ENCODE measurements at places on chromosomes 2 and 18.

GRCh38 chr2:48750128-48750739, 5.3 kb downstream of the LHCGR start:
- DNase-seq: no peak

- DNase-seq: no peak
Observed at GRCh38 chr2:219417374-219417773, 803 bp upstream of the DES start.

- DNase-seq: no peak
Observed at GRCh38 chr2:172658945-172659344, 76.7 kb upstream of the RAPGEF4 start.

DNA sequence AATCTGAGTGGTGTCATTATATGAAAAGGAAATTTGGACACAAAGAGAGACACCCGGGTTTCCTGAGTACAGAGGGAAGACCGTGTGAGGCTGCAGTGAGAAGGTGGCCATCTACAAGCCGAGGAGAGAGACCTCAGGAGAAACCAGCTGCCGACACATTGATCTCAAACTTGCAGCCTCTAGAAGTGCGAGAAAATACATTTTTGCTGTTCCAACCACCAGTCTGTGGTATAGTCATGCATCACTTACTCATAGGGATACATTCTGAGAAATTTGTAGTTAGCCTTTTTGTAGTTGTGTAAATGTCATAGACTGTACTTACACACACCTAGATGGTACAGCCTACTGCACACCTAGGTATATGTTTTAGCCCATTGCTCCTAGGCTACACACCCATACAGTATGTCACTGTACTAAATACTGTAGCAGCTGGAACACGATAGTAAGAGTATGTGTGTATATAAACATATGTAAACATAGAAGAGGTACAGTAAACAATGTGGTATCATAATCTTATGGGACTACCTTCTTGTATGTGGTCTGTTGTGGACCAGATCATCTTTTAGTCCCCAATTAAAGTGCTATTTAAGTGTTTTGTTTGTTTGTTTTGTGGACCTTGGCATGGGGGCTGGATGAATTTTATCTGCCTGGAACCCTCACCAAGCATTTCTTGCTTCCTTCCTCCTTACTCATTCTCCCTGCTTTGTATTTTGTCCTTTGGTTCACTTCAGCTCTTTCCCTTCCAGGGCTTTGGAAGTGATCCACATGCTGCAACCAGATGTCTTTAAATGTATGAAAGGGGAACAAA, 38.3 kb upstream of the SESTD1 start:
- DNase-seq: no peak
